ENCODE measurements at places on chromosomes 13 and 19.

GRCh38 chr13:45892513-45892912, 41.0 kb upstream of the SIAH3 start:
- no peak for DNase-seq

DNA sequence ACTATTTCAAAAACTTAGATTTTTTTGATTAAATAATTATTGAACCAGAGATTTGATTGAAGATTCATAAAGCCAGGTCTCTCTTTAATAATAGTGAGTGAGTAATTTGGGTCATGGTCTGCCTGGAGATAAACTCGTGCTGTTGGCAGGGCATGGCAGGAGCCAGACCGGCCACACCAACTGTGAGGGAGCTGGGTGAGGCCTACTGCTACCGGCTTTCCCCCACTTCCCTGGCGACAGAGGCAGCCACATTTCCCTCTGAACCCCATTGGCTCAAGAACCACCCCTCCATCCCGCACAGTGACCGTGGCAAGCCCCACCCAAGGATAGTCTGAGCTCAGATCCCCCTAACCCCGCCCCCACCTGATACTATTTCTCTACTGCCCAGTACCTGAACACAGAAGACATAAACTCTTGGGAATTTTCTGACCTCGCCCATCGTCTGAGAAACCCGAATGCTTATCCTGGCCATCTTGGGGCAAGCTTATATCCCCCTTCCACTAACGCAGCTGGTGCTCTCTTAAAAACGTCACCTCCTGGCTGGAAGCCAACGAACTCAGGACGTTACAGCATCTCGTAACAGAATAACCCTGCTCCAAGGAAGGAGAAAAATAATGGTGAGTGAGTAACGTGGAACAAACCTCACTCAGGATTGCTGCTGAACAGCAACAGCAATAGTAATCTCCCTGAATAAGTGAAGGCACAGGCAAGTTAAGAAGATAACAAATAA, 627.6 kb upstream of the PCDH9 start:
- DNase-seq = no peak

DNA sequence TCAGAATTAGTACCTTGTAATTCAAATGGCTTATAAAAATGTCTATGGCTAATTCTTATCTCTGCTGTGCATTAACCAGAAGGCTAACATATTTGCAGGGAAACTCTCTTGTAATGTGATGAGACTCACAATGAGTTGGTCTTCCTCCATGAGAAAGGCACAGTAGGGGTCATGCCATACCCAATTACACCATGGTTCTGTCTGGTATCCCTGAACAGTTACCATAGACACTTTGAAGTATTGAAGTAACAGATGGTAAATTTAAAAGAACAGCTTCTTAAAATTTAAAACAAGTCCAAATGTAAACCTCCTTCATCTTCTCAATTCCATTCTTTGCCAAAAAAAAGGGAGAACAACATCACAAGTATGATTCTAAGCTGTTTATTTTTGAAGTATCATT, 22.6 kb upstream of the SLAIN1 start:
- DNase-seq = no peak

- no peak for DNase-seq
These were observed at the start of gene GPR183 for GRCh38 chr13:99307247-99307646. GPR183 (minus strand) TSS chr13:99307399; CDS start chr13:99296145, 11,254 bp downstream.

GRCh38 chr19:2782329-2782935, 641 bp downstream of the SGTA start:
- DNase-seq = no peak
